ENCODE measurements at places on chromosomes 3 and 15.
A peak's percentile ranks its signal among the peaks of the same experiment; 100 is the strongest.

- no peak for DNase-seq
These were observed 13.9 kb upstream of the LRRC15 start for GRCh38 chr3:194383276-194383940.

GRCh38 chr3:196974661-196975060, 6.0 kb upstream of the PIGZ start:
- DNase-seq: no peak

DNA sequence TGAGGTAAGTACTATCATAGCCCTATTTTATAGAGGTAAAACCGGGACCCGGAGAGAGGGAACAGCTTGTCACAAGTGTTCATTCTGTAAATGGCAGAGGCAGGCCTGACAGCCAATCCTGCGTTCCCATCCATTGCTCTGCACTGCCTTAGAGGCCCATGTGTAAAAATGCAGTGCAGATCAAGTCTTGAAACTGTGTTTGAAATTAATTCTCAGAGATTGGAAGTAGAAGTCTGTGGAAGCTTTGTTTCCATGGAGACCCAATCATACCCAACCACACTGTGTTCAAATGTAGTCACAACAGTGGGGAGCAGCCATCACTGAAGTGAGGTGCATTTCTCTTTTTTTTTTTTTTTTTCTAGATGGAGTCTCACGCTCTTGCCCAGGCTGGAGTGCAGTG, 13.1 kb upstream of the DNASE1L3 start:
- DNase-seq: no peak

DNA sequence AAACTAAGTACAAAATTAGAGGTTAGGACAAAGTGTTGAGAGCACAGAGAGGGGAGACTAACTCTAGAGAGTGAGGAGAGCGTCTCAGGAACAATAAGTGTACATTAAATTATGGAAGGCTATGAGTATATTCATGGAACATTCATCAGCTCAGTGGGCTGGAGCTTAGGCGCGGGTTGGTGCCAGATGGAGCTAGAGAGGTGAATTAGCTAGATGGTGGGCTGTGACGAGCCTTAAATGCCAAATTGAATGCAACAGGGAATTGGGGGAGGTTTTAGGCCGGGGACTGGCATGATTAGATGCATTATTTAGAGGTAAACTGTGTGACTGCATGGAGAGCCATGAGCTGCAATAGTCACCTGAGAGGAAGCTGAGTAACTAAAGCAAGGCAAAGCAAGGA, 97.1 kb downstream of the TMEM108 start:
- peak; percentile 78 for DNase-seq

DNA sequence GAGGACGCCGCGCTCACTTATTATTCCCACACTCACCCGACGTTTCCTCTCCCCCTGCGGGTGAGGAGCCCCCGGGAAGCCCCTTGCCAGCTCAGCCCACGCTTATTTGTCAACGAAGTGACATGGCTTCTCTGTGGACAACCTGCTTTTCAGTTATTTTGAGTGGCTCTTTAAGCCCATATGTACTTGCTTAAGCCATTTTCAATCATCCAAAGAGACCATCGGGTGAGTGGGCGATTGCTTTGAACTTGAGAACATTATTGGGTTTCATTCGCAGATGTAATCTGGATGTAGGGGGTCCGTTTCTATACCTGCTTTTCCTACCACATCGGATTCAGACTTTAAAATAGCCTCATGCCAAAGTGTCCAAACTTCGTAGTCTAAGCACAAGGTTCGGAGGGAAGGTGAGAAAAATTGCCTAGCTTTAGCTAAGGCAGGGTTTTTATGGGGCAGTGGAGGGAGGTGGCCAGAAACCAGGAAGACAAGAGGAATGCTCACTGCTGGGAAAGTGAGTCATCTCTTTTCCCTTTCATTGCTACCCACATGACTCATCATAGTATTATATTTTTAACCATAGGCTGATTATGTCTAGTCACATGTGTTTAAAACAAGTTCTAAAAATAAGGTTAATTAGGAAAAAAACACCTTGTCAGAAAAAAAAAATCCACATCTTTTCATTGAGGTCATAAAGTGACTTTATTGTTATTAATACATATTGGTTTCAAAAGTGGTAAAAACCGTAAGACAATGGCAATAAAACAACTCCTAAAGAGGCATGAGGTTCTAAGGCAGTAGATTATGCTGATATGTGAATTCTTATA, 773.1 kb upstream of the NR2F2 start:
- DNase-seq: no peak

DNA sequence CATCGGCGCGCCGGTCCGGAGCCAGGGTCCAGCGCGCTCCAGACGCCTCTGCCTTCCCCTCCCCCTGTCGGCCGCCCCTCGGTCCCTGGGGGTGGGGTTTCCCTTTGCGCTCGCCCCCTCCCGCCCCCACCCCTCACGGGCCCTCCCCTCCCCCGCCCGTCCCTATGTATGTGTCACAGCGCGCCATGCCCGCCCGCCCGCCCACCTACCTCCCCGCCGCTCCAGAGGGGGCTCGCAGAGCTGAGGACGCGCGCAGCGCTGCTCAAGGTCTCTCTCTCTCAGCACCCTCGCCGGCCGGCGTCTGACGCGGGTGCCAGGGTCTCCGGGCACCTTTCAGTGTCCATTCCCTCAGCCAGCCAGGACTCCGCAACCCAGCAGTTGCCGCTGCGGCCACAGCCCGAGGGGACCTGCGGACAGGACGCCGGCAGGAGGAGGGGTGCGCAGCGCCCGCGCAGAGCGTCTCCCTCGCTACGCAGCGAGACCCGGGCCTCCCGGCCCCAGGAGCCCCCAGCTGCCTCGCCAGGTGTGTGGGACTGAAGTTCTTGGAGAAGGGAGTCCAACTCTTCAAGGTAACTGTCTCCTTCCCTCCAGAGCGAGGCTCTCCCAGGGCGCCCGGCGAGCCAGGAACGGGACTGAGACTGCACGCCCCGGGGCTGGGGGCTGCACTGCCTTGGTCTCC, at the start of gene ACAN:
Gene ACAN, plus strand, starts transcription at position 196 of the 679 bp plus-strand sequence. CDS start 32,771 bp downstream, outside the sequence.
- DNase-seq: no peak

DNA sequence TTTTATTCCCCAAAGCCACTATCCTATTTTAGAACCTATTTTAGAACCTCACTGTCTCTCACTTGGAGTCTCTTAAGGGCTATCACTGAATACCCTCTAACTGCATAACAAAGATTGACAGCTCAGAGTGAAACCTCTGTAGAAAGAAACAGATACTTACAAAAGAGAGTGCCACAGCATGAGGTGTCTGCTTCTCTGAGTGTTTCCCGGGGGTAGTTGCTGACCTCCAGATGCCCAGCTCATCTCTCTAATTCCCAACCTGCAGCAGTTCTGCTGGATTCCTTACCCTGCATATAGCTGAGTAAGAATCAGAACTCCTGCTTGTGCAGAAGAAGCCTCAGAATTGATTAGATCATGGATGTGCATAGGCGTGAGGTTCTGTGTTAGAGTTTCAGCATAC, 34.5 kb downstream of the P3H2 start:
- DNase-seq: no peak

- no peak for DNase-seq
These were observed 95.6 kb downstream of the APBA2 start for GRCh38 chr15:28981351-28981720.
